ENCODE measurements at places on chromosomes 11 and 22.

GRCh38 chr22:27810609-27811151 lies 9.1 kb upstream of the MN1 start:
- DNase-seq, result no peak

DNA sequence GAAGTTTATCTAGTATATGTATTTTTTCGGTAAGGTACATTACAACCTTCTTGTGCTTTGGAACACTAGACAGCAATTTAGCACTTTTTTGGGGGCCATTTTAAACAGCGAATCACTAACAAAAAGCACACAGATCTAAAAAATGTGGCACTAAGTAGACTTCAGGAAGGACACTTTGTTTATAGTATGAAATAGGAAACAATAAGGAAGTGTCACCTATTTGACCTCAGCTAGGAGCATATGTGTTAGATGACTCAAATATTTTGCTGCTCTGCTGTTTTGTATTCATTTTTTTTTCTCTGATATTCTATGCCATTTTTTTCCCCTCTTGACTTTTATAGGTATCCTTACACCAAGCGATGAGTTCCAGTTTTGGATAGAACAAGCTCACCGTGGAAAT lies 5.6 kb downstream of the DYNC2H1 start:
- no peak for DNase-seq

- DNase-seq, result peak; percentile 82
Observed at GRCh38 chr11:64842366-64842759, 2.1 kb downstream of the CDC42BPG start.

DNA sequence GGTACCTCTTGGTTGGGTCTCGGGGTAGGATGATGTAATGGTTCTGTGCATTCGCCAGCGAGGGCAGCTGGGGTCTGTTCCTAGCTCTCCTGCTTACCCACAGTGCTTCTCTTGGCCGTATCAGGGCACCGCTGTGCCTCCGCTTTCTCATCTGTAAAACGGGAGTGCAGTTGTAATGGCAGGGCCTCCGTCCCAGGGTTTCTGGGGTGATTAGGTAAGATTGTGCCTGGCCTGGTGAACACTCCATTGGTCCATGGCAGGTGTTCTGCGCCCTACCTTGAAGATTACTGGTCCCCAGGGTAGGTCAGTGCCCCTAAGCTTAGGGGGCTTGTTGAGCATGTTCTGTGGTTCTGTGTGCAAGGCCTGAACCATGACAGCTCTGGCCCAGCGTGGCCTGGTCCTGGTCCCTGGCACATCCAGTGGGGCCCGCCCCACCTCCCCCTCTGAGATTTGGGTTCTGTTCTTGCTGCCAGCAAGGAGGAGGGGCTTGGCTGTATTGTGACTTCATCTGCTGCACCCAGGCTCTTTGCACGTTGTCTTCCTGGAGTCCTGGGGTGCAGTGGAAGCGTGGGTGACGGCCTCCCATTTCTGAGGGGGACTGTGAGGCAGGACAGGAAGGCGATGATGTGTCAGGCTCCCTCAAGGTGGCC lies 4.9 kb downstream of the MYRF start:
- no peak for DNase-seq

- DNase-seq, result no peak
Observed at GRCh38 chr11:19834771-19835170, 122.1 kb downstream of the NAV2 start.

- no peak for DNase-seq
Observed at GRCh38 chr11:72974487-72975205, 160.4 kb downstream of the ATG16L2 start.

- no peak for DNase-seq
Observed at GRCh38 chr22:27050771-27051170, 393.4 kb downstream of the MIAT start.

GRCh38 chr11:79026803-79027445 lies 413.9 kb downstream of the TENM4 start:
- no peak for DNase-seq

- DNase-seq, result no peak
Observed at GRCh38 chr11:45568049-45568448, 97.4 kb downstream of the CHST1 start.

GRCh38 chr11:68133761-68134160 lies 12.6 kb upstream of the CHKA start:
- DNase-seq, result no peak

- DNase-seq, result no peak
Observed at GRCh38 chr11:47641600-47642098, 710 bp downstream of the MTCH2 start.
